ENCODE measurements at places on chromosomes 3 and 15.
A peak's percentile ranks its signal among the peaks of the same experiment; 100 is the strongest.

GRCh38 chr3:169071003-169071402, 592.5 kb downstream of the MECOM start:
- DNase-seq, result no peak

GRCh38 chr3:21668012-21668411, 83.0 kb downstream of the ZNF385D start:
- no peak for DNase-seq

DNA sequence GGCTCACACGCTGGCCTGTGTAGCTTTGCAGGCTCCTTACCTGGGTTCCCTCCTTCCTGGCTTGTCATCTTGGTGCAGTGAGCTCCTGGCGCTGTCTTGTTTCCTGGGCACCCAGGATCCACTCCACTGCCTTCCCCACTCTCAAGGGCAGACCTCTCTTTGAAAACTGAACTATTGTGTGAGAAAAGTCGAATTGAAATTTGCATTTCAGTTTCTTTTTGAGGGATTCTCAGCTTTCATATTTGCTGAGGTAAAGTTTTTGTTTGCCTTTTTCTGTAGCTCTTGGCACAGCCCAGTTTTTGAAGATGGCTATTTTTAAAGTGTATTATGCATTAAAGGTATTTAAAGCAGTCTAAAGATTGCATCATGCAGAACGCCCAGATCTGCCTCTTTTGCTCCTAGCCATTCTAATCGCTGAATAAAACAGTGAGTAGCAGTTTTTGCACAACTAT, 70.1 kb downstream of the CCK start:
- no peak for DNase-seq

DNA sequence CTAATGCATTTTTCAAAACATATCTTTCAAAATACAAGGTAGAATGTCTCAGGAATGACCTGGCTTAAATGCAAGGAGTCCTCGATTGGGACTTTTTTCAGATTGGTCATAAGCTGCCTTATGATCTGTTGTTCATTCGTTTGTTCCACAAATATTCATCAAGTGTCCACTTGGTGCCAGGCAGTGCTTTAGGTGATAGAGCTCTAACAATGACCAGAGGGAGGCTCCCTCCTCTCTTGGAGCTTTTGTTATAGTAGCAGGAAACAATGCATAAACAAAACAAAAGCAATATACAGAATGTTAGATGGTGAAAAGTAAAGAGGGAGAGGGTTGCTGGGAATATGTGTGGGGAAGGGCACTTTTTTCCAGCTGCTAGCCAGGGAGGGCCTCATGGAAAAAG, 156.1 kb downstream of the MCTP2 start:
- no peak for DNase-seq

DNA sequence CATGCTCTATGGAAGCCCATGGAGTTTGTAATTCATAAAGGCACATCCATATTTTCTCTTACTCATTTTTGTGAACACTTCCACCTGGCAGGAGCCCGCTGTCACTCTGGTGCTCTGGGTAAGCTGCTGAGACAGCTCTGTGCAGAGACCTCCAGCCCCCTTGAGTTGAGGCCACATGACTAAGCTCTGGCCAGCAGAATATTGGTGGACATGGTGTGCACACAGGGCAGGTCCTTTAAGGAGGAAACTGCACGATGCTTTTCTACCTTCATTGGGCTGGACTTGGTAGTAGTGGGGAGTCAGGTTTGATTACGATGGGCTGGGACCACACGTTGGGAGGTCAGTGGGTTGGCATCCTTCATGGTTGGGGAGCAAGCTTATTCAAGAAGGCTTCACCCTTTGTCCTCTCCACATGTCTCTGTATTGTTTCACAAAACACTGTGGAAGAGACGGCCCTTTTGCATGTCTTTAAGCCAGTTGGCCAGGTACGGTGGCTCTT, 29.0 kb downstream of the CCNB2 start:
- no peak for DNase-seq

- peak; percentile 46 for DNase-seq
Observed at GRCh38 chr3:123653221-123653682, 68.4 kb upstream of the HACD2 start.

GRCh38 chr3:168024537-168024941, 71.2 kb downstream of the GOLIM4 start:
- DNase-seq, result peak; percentile 87

DNA sequence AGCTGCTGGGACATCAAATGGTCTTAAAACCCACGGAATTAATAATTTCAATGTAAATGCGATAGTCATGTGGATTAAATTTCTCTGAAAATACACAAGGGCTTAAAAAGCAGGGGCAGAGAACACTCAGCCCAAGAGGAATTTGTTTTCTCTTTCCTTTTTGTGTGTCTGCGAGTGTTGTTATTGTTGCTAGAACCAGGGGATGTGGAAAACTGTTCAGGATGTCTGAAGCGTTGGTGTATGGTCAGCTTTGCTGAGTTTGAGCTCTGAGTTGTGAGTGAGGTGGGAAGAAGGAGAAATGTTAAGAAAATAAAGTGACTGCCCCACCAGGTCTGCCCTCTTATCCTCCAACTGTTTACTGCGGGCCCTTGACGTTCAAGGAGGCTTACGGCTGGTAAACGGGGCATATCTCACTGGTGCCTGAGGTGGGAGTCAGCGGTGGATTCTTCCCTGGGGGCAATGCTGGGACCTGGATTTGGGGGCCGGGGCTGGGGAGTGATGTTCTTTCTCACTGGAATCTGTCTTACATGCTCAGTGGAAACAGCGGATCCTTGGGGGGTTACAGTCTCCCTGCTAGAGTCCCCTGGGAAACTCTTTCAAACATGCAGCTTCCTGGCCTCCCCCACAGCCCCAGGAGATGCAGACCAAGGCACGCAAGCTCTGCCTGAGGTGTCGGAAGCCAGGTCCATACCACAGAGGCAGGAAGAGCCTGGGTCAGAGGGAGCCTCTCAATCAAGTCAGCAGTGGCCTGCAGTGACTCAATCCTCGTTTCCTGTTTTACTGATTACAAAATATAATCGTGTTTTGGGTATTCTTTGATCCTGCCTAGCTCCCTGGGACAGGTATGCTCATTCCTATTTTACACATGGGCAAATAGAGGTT, 41.8 kb downstream of the ITGA11 start:
- no peak for DNase-seq

- peak; percentile 7 for DNase-seq
Observed at GRCh38 chr3:11629716-11630115, 14.0 kb downstream of the VGLL4 start.

GRCh38 chr3:13006216-13006990, 66.8 kb downstream of the IQSEC1 start:
- DNase-seq, result no peak

GRCh38 chr15:94670438-94671034, 439.2 kb downstream of the MCTP2 start:
- peak; percentile 33 for DNase-seq

GRCh38 chr3:56119575-56120349, 348.5 kb downstream of the ERC2 start:
- no peak for DNase-seq

- DNase-seq, result no peak
Observed at GRCh38 chr3:1661839-1662238, 436.8 kb upstream of the CNTN4 start.
